Panc1 (cell line): ENCODE measurements at places on chromosomes 1 and 21.

DNA sequence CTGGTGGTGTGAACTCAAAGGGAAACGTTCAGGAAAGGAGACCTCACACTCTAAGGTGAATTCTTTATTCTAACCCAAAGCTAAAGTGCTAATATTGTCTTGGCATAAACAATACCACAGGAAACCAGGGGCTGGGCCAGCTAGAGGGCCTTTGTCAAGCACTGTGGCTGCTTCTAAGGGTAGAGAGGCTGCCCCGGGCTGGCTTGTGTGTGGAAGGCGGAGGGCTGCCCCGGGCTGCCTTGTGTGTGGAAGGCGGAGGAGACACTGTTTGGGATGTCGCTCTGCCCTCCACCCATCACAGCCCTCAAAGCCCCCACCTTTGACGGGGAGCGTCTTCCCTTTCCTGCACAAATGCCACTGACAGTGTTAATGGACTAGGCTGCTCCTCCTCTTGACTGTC lies 216.8 kb downstream of the TOMM20 start:
- no peak for DNase-seq

DNA sequence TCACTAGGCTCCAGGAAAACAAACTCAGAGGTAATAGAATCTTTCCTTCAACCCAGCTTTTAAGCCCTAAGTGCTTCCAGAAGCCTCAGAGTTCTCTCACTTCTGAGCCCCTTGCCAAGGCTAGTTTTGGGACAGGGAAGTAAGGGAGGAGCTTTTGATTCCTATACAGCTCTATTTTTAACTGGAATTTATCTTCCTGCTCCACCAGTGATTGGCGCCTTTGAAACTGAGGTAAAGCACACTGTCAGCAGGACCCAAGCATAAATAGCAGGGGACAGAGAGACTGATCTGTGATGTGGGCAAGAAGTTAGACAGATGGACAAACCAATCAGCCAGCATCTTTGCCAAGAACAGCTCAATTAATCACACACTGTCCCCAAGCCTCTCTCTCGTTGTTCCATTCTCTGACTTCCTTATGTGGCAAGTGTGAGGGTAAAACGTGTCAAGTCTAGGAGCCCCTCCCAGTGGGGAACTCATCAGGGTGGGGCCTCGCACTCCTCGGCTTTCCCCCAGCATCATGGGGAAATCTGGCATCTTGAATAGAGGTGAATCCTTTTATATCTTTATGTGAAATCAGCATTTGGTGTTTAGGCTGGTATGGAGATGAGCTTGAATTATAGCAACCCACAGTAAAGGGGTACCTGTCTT lies 40.2 kb upstream of the MPZL1 start:
- no peak for DNase-seq

DNA sequence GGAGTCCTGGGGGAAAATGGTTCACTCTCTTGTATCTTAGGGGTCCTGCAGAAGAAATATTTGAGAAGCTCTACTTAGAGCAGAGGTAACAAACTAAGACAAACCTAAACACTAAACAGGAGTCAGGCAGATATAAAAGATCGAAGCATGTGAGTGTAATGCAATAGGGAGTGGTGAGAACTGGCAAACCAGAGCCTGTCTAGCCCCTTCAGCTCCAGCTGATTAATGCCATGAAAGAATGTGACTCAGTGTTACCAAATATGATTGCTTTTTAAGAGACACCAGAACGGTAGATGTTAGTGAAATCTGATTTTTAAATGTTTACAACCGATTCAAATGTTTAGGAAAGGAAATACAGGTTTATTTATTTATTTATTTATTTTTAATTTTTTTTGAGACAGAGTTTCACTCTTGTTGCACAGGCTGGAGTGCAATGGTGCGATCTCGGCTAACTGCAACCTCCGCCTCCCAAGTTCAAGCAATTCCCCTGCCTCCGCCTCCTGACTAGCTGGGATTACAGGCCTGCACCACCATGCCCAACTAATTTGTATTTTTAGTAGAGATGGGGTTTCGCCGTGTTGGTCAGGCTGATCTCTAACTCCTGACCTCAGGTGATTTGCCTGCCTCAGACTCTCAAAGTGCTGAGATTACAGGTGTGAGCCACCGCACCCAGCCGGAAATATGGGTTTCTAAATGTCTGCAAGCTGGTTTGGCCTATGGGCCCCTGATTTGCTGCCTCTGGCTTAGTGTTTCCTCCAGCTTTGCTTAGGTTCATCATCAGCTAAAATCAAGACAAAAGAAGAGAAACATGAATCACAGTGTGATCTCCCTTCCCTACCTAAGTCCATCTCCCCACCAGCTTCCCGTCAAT lies 12.2 kb downstream of the TXNIP start:
- no peak for DNase-seq

GRCh38 chr1:101298663-101299062 lies 61.8 kb downstream of the S1PR1 start:
- no peak for DNase-seq

GRCh38 chr1:234148816-234149215 lies 224.4 kb upstream of the COA6 start:
- DNase-seq = no peak

GRCh38 chr1:167533851-167534300 lies 15.5 kb upstream of the CD247 start:
- peak; percentile 48 for DNase-seq

GRCh38 chr1:156112276-156113137 lies 2.0 kb upstream of the LMNA start:
- no peak for DNase-seq

DNA sequence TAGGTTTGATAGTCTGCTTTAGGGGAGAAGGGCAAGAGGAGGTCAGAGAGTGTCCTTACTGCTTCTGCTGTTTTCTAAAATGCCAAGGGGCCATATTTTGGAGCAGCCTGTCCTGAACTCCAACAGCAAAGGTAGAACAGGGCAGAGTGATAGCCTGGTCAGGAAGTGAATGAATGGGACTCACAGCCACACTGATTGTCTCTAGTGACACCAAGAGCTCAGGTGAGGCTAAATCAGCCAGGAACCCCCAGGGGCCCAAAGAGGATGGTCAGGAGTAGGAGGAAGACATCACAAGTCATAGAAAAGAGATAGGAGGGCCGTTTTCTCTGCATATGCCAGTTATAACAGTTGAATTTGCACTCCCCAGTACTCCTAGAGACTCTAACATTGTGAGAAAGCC lies 97.4 kb upstream of the DUSP10 start:
- no peak for DNase-seq

DNA sequence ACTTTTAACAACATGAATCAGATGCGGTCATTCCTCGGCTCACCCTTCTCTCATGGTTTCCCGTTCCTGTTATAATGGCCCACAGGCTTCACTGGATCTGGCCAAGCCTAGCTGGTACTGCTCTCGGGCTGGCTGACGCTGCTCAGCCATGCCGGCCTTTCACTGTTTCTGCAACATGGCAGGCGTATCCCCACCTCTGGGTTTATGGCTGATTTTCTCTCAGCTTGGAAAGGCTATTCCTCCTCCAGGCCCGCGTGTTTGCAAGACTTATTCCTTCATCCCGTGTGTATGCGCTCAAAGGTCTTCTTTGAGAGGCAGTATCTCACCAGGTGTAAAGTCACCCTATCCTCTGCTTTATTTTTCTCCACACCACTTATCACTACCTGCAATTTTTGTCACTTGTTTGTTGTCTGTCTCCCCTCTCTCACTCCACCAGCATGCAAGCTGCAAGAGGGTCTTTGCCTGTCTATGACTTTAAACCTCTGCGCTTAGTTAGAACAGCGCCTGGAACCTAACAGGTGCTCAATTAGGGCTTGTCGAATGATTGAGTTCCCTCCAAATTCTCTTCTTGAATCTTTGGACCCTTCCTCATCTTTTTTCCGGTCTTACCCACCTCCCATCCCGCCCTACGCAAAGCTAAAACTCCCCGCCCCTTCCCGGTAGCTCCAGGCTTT lies 491 bp upstream of the RAP1A start:
- no peak for DNase-seq

GRCh38 chr1:60577029-60577428 lies 503.5 kb upstream of the C1orf87 start:
- DNase-seq = no peak

- no peak for DNase-seq
Observed at GRCh38 chr1:29380532-29380931, 144.2 kb downstream of the PTPRU start.

DNA sequence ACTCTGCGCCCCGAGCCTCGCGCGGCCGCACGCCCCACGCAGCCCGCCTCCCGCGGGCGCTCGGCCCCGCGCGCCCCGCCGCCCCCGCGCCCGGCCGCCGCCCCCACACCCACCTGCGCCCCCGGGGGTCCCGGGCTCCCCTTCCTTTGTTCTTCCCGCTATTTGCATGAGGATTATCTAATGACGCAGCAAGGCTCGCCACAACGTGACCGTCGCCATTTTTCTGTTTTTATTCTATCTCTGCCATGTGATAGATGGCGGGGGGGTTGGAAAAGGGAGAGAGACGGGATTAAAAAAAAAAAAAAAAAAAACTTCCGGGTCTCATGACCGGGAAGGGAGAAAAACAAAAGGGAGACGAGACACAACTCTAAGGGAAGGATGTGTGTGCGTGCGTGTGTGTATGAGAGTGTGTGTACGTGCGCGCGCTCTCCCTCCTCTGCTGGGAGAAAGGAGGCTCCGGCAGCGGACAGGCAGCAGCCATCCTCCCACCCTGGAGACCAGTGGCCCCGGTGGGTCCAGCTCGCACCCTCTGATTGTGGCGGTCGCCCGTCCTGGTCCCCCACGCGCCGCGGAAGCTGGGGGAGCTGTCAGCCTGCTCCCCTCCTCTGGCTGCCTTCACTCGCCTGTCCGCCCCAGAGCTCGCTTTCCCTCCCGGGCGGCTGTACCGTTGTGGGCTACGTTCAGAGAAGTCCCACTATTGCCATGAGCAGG lies 80.4 kb upstream of the AK4 start:
- no peak for DNase-seq

DNA sequence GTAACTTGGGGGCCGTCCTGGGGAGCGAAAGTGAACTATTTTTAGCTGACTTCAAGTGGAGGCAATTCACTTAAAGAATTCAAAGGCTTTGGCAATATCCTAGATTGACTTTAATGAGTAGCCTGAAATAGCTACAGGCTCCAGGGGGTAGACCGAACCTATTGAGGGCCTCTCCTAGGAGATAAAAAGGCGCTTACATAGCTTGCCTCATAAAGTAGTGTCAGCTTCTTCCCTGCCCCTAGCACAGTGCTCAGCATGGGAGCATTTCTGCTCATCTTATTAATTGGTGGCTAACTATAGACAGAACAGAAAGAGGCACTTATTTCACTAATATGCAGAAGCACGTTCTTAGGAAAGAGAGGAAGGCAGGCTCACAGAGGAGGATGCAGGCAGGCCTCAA lies 12.3 kb upstream of the CTNNBIP1 start:
- no peak for DNase-seq

DNA sequence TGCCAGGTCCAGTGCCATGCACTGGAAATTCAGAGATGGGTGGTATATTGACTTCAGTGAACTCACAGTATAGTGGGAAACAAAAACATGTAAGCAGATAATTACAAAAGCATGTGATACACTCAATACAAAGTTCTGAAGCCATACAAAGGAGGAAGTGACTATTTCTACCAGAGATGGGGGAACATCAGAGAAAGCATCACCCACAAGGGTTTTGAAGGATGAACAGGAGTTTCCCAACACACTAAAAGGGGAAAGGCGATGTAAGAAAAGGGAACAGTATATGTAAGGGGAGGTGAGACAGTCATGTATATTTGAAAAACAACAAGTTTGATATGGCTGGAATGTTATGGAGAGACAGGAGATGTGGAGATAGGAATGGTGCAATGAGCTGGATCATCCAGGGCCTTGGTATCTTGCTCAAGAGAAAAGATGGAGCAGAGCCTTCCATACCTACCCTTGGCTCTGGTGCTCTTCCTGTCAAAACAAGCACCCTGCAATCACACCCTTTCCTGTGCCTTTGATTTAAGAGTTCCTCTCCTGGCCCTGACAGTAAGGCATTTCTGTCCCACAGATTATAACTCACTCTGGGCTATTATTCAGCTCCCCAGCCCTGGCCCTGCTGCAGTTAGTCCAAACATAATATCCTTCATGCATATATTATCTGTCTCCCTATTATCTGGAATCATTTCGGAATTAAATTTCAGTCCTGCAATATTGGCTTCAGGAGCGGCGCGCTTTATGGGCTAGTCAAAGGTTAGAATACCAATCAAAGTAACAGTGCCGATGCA lies 60.5 kb downstream of the DMAP1 start:
- no peak for DNase-seq

DNA sequence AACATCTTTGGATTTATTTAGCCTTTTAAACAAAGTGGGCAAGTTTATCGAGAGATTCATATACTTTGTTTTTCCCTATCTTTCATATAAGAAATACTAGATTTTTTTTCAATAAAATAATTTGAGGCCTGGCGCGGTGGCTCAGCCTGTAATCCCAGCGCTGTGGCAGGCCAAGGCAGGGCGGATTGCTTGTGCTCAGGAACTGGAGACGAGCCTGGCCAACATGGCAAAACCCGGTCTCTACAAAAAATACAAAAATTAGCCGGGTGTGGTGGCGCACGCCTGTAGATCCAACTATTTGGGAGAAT lies 1.6 kb upstream of the CDC14A start:
- no peak for DNase-seq

- peak; percentile 15 for DNase-seq
Observed at GRCh38 chr1:218620956-218621355, 275.8 kb downstream of the TGFB2 start.

- DNase-seq = no peak
Observed at GRCh38 chr1:9363061-9363471, 70.4 kb downstream of the SPSB1 start.

DNA sequence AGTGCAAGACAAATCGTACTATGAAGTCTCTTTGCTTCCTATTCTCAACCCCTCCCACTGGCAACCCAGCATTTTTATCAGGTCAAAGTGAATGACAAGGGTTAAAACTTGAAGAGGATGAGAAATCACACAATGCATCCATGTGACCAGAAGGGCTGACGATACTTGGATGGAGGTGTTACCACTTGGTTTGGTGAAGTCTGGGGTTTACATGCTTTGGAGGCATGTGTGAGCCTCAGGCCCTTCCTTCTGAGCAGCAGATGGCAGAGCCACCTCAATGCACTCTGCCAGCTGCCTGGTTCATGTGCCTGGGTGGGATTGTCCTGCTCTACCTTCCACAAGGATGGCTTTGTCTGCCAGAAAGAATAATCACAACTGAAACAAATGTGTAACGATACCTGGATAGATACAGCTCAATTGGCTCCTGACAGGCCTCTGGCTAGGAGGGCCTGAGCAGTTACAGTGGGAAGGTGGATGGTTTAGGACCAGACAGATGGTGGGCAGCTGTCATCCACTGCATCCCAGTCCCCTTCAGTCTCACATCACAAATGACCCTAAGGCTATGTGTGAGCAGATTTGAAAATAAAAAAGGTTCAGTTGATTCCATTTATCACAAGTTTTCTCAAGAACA lies 51.5 kb upstream of the CNIH3 start:
- no peak for DNase-seq
